CD8-positive, alpha-beta memory T cell (primary cell): ENCODE measurements at places on chromosomes 11 and 22.
A peak's percentile ranks its signal among the peaks of the same experiment; 100 is the strongest.

DNA sequence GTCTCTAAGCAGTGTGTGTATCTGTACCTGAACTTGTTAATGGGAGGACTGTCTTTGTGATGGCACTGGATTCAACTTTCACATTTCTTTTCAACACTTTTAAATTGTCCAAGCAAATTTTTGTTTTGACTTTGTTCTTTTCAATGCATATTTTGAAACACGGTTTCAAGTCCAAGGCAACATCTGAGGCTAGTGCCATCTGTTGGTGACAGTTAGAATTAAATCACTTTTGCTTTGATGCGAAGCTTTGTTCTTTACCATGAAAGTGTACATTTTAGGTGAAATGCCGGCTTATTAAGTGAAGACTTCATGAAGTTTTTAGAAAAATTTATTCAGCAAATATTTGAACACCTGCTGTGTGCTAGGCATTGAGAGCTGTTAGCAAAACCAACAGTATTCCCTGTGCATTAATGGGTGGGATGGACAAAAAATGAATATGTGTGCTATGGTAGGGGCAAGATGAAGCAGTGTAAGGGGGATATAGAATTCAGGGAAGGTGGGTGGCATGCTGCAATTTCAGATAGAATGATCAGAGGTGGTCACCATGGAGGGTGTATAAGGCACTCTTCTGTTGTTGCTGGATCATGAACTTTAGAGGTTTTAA is 70.2 kb downstream of the DDX10 start:
- no peaks in the 10 kb centered on the region for H3K27me3 ChIP-seq
- H3K27ac ChIP-seq: no peak overlapping the region
- DNase-seq: no peak
- H3K4me1 ChIP-seq: peaks cover 7% of the 10 kb centered on the region
- no peak overlapping the region for H3K4me3 ChIP-seq

GRCh38 chr11:105312266-105312665 is 172.7 kb upstream of the CARD18 start:
- H3K27me3 ChIP-seq: no peaks in the 10 kb centered on the region
- no peaks in the 10 kb centered on the region for H3K36me3 ChIP-seq
- no peak for DNase-seq
- no peak overlapping the region for H3K27ac ChIP-seq
- H3K4me3 ChIP-seq: no peak overlapping the region

DNA sequence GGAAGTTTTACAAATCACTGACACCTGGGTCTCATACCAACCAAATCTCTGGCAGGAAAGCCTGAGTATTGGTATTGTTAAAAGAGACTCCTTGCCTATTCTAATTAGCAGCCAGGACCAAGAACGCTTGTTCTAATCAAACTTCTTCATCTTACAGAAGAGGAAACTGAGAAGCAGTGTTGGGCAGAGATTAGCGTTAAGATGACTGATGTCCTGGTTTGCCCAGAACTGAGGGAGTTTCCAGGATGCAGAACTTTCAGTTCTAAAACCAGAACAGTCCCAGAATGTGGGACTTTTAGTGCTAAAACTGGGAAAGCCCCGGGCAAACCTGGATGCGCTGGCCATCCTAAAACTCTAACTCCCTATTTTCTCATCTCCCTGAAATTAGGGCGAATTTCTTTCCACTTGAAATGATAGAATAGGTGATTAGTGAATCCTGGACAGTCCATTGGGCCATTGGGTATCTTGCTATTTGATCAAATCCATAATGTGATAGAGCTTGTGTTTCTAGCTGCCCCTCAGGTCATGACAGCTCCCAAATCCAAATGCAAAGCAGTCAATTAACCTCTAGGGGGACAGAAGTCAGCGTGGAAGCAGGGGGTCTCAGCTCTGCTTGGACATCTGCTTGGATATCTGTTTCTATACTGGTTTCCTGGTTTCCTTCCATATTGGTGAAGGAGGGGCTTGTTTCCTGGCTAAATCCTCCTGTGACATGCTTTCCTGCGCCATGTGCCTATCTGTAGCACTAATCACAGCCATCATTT is 16.0 kb upstream of the TMPRSS13 start:
- H3K27me3 ChIP-seq: no peaks in the 10 kb centered on the region
- no peak overlapping the region for H3K4me3 ChIP-seq
- no peak for DNase-seq
- no peak overlapping the region for H3K27ac ChIP-seq
- no peaks in the 10 kb centered on the region for H3K36me3 ChIP-seq
- peaks cover 40% of the 10 kb centered on the region for H3K4me1 ChIP-seq

GRCh38 chr22:43171607-43172006 is 15.3 kb downstream of the TTLL12 start:
- no peaks in the 10 kb centered on the region for H3K27me3 ChIP-seq
- H3K4me3 ChIP-seq: no peak overlapping the region
- H3K4me1 ChIP-seq: no peaks in the 10 kb centered on the region
- no peak overlapping the region for H3K27ac ChIP-seq

DNA sequence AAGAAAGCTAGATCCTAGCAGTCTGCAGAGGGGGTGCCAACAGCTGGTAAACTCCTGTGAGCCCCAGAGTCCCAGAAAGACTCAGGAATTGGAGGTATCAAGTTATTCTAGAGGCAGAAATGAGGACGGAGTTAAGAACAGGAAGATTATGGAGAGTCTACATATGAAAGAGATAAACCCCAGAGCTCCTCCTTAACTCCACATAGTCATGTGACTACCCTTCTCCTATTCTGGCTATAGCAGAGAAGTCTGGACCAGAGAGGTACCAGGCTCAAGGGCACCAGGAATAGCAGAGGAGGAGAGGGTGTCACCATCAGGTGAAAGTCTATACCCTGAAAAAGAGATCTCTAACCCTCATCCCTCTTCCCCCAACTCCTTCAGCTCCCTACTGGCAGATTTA is 29.6 kb downstream of the SCUBE2 start:
- no peaks in the 10 kb centered on the region for H3K27me3 ChIP-seq
- no peaks in the 10 kb centered on the region for H3K36me3 ChIP-seq
- H3K4me1 ChIP-seq: no peaks in the 10 kb centered on the region
- no peak overlapping the region for H3K27ac ChIP-seq
- H3K4me3 ChIP-seq: no peak overlapping the region

DNA sequence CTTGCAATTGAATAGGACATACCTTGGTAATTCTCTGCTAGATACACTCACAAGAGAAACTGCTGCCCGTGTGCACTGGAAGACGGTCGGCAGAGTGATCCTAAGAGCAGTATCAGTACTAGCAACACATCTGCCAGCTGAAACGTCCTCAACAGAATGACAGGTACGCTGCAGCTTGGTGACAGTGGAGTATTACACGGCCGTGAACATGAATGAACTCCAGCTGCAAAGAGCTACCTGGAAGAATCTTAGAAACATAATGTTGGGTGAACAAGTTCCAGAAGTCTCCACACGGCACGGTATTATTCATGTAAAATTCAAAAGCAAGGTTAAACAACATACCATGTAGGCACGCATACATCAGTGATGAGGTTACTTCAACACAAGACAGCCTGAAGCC is 44.4 kb downstream of the TPCN2 start:
- no peak for DNase-seq
- H3K4me3 ChIP-seq: no peak overlapping the region
- H3K27me3 ChIP-seq: no peaks in the 10 kb centered on the region
- no peaks in the 10 kb centered on the region for H3K36me3 ChIP-seq
- no peaks in the 10 kb centered on the region for H3K4me1 ChIP-seq

DNA sequence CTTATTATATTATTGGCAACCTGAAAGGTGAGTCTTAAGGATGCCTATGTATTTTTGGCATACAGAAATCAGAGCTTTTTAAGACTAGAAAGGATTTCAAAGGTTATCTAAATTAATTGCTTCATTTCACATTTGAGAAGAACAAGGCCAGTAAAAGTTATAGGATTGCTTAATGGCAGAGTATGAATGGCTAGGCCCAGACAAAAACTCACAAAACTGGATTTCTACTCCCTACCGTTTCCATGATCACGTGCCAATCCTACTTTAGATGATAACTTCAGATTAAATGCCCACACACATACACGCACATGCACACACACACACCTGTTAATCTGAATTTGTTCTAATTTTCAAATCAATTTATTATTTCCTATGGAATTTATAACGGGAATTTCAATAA is 1.8 kb upstream of the PDE3B start:
- no peaks in the 10 kb centered on the region for H3K36me3 ChIP-seq
- H3K4me3 ChIP-seq: peak overlapping the region; percentile 60
- peaks cover 44% of the 10 kb centered on the region for H3K4me1 ChIP-seq
- no peaks in the 10 kb centered on the region for H3K27me3 ChIP-seq
- no peak for DNase-seq

DNA sequence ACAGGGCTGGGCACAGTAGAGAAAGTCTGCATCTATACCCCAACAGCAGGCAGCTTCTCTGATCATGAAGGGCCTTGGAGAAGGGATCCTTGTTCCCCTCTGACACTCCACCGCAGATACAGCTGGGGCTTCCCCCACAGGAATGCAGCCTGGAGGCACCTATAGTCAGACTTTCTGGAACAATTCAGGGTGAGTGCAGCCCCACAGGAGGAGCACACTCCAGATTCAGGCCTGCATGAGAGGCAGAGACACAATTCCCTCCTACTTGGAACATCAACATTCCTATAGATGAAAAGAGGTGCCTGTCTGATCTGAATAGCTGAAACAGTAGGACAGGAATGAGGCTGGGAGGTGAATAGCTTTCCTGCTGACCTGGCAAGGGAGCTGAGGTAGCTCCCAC is 1298.0 kb upstream of the CNTN5 start:
- H3K36me3 ChIP-seq: no peaks in the 10 kb centered on the region
- H3K27me3 ChIP-seq: no peaks in the 10 kb centered on the region
- no peaks in the 10 kb centered on the region for H3K4me1 ChIP-seq
- DNase-seq: no peak
- H3K27ac ChIP-seq: no peak overlapping the region

GRCh38 chr11:62905927-62906531 is 15.1 kb downstream of the CHRM1 start:
- H3K4me1 ChIP-seq: no peaks in the 10 kb centered on the region
- no peaks in the 10 kb centered on the region for H3K36me3 ChIP-seq
- H3K27ac ChIP-seq: no peak overlapping the region
- H3K4me3 ChIP-seq: no peak overlapping the region
